A549 treated with DMSO at 1 μM for 4 hours (cell line): ENCODE measurements at places on chromosomes 2 and 18. TPM values are rescaled to one million over a fixed set of nuclear protein-coding genes. Genes with fewer than 3 reads are reported as not detected.

The ANKRD36C gene
- total RNA-seq = 4.3 to 5.1 TPM (median 4.4 TPM) in 5 replicates

The PARD3B gene
- 0.61 to 1.5 TPM (median 0.83 TPM) in 5 replicates for total RNA-seq

The KLHL29 gene
- total RNA-seq = 3.4 to 5.1 TPM (median 4.4 TPM) in 5 replicates

The GRB14 gene
- total RNA-seq = 3.1 to 7.6 TPM (median 5.6 TPM) in 5 replicates

The DUSP28 gene
- total RNA-seq = 3.7 to 9.4 TPM (median 7.3 TPM) in 5 replicates

The SLC40A1 gene
- 3.8 to 5.0 TPM (median 3.8 TPM) in 5 replicates for total RNA-seq

The SMAD7 gene
- total RNA-seq = 21.9 to 28.9 TPM (median 25.4 TPM) in 5 replicates

The ONECUT2 gene
- total RNA-seq = 0.31 to 0.63 TPM (median 0.57 TPM) in 5 replicates

The RPE gene
- 58.9 to 69.4 TPM (median 68.0 TPM) in 5 replicates for total RNA-seq

The CFAP65 gene
- 0.09 to 0.19 TPM (median 0.15 TPM) in 5 replicates for total RNA-seq

The PSD4 gene
- total RNA-seq = 9.1 to 11.2 TPM (median 10.6 TPM) in 5 replicates

The IL1B gene
- 0.17 to 0.49 TPM (median 0.28 TPM) in 5 replicates for total RNA-seq

The GKN2 gene
- 2.3 to 4.3 TPM (median 3.7 TPM) in 5 replicates for total RNA-seq

The MORN2 gene
- 36.8 to 51.2 TPM (median 43.1 TPM) in 5 replicates for total RNA-seq

The SCN2A gene
- 0.11 TPM in 1 of 5 replicates, not detected in the others for total RNA-seq

The RGPD3 gene
- total RNA-seq = 0.12 to 0.28 TPM (median 0.16 TPM) in 5 replicates

The ANAPC1 gene
- total RNA-seq = 27.4 to 38.5 TPM (median 33.0 TPM) in 5 replicates

The HOXD12 gene
- not detected in 5 replicates for total RNA-seq

The LRATD1 gene
- 0.03 to 0.07 TPM in 2 of 5 replicates, not detected in the others for total RNA-seq

The COL4A3 gene
- total RNA-seq = 0.40 to 1.0 TPM (median 0.72 TPM) in 5 replicates

The FAP gene
- 0.08 to 0.15 TPM (median 0.11 TPM) in 3 of 5 replicates, not detected in the others for total RNA-seq

The TET3 gene
- total RNA-seq = 7.1 to 8.4 TPM (median 7.7 TPM) in 5 replicates

The ARHGEF4 gene
- 6.3 to 7.7 TPM (median 6.8 TPM) in 5 replicates for total RNA-seq

The SAG gene
- total RNA-seq = not detected in 5 replicates

The ZNG1B gene
- 40.3 to 44.0 TPM (median 42.6 TPM) in 5 replicates for total RNA-seq

The CFC1 gene
- not detected in 5 replicates for total RNA-seq

The EMILIN1 gene
- 0.23 to 0.46 TPM (median 0.31 TPM) in 4 of 5 replicates, not detected in the other for total RNA-seq

The CCDC68 gene
- 3.2 to 5.8 TPM (median 3.9 TPM) in 5 replicates for total RNA-seq

The ASXL3 gene
- not detected in 5 replicates for total RNA-seq

The MOGAT1 gene
- total RNA-seq = not detected in 5 replicates

The STEAP3 gene
- total RNA-seq = 39.2 to 47.7 TPM (median 39.9 TPM) in 5 replicates

The RAPGEF4 gene
- total RNA-seq = 0.16 to 0.35 TPM (median 0.21 TPM) in 5 replicates

The SMAD2 gene
- total RNA-seq = 60.5 to 79.9 TPM (median 74.5 TPM) in 5 replicates

The SKOR2 gene
- not detected in 5 replicates for total RNA-seq

The ZSWIM2 gene
- total RNA-seq = not detected in 5 replicates

The LCT gene
- total RNA-seq = 0.02 to 0.06 TPM (median 0.02 TPM) in 5 replicates

The MAL gene
- 0.16 to 0.23 TPM in 2 of 5 replicates, not detected in the others for total RNA-seq

The CD8B gene
- total RNA-seq = not detected in 5 replicates

The SPP2 gene
- not detected in 5 replicates for total RNA-seq

The EIF2AK3 gene
- total RNA-seq = 14.2 to 17.6 TPM (median 15.4 TPM) in 5 replicates
